ENCODE measurements at places on chromosomes 7 and 10. TPM values are rescaled to one million over a fixed set of nuclear protein-coding genes. Genes with fewer than 3 reads are reported as not detected.
A peak's percentile ranks its signal among the peaks of the same experiment; 100 is the strongest.

- DNase-seq = no peak
Observed at GRCh38 chr10:33117816-33118215, 159.8 kb upstream of the ITGB1 start.

GRCh38 chr7:23373151-23374004, 74.2 kb downstream of the MALSU1 start:
- no peak for DNase-seq

Gene CTAGE6
- total RNA-seq = not detected

Gene CFAP43
- not detected for total RNA-seq

Gene LRGUK
- 0.17 TPM for total RNA-seq

Gene CYP26C1
- 0.39 TPM for total RNA-seq

DNA sequence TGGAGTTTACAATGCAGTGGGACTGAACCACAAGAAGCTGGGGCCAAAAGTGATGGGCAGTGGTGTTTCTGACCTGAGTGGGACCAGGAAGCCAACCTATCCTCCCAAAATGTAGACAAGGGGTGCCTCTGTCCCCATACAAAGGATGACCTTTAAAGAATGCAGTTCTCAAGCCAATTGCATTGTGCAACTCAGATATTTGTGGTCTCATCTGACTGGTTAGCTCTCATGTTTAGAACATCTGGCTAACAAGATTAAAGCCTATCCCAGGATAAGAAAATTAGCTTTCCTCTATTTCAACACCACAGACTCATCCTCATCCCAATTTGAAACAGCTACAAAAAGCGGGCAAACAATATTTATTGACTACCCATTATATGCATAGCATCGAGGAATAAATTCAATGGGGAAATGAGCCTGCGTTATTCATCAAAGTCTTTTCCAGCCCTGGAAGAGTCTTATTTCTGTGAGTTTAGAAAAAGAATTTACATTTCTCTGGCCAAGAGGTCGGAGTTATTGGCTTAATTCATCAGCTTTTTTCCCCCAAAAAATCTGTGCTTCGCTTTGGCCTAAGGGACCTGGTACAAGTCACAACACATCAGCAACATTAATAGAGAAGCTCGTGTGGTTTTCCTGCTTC, 26.7 kb downstream of the ELMO1 start:
- DNase-seq = no peak

GRCh38 chr7:68043546-68043945, 1046.9 kb downstream of the TYW1 start:
- DNase-seq = no peak

DNA sequence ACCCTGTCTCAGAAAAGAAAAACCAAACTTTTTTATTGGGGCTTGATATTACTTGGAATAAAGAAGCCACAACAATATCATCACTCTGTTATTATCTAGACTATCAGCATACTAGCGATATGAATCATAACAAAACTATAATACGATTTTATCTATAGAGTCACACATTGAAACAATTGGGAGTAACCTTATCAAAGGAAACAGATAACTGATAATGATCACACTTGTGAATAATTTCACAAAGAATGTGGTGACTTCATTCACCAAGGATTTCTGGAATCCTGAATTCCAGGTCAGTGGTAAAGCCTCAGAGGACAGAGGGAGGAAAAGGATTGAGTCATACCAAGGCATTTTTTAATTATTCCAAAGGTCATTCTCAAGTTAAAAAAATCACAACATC, 32.1 kb upstream of the NMT2 start:
- DNase-seq = no peak

Gene PLXNA4
- 9.5 TPM for total RNA-seq

Gene BCCIP
- total RNA-seq = 51.5 TPM

DNA sequence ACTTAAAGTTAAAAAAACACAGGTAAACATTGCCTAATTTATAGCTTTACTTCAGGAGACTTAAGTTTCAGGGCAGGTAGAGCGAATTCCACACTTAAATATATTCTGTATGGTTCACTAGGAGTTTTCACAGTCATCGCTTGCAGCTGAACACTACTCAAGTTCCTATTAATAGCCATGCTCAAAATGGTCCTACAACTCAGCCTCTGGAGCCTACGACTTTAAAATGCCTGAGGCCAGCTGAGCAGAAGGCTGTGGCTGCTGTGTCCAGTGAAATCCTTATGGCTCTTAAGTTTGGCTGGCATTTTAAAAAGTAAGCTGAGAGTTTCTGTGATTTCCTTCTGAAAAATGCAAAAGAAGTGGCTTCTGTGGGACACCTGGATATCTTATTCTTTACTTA, 105.4 kb upstream of the GLI3 start:
- no peak for DNase-seq

DNA sequence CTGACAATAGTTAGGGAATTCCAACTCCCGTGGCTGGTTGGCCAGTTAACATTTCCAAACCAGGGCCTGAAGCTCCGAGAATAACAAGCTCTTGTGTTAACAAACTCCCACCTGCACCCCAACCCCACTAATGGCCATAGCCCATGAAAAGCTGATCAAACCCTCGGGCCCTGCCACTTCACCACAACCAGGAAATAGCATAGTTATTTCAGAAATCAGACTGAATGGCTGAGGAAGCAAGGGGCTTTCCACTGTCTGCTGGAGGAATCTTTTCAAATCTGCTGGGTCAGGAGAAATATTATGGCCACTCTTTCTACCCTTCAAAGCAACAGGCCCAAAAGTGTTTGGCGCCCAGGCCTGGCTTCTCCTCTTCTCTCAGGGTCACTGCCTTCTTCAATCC, 145.6 kb downstream of the GLCCI1 start:
- DNase-seq = no peak

GRCh38 chr7:29488203-29488970, 75.2 kb upstream of the PRR15 start:
- DNase-seq = peak; percentile 82

Gene INMT
- 113 TPM for total RNA-seq

DNA sequence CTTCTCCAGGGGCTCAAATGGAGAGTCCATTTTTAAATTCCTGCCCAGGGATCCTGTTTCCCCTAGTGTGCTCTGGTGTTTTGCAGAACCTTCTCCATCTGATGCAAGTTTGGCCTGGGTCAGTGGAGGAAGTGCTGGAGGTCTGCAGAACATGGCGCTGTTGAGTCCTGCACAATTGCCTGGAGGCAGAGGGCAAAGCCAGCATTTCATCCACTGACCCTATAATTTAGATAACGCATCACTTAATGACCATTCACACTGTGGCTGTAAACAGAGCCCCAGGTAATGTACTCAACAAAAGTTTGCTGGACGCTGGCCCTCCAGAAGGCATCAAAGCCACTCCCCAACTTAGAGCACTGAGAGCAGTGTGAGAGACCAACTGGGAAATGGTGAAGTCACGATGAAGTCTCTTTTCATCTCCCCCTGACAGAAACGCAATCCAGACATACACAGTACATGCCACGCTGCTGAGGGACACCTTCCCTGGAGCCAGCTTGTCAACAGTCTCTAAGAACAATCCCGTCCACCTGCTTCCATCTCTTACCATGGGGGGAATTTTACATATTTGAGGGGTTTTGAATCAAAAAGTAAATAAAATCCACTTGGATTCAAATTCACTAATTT, 13.4 kb downstream of the C10orf71 start:
- no peak for DNase-seq

GRCh38 chr7:111147708-111148533, 57.0 kb downstream of the LRRN3 start:
- no peak for DNase-seq

- no peak for DNase-seq
Observed at GRCh38 chr7:5693529-5693928, 87.9 kb downstream of the RNF216 start.

DNA sequence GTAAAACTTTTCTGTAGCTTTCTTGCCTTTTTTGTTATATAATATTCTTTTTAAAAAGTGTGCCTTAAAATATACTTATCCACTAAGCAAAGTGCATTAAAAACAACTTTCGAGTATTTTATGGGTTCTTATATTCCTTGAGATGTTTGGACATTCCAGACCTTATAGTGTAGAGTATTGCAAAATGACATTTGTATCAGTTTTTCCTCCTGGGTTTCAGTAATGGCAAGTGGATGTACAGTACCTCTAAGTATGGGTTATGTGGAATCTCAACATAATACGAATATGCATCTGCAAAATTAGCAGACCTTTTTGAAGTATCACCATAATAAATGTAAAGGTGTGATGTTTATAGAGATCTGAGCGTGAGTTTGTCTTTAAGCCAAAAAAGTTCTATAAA, 2.7 kb downstream of the CDK13 start:
- no peak for DNase-seq

Gene HNRNPH3
- 65.6 TPM for total RNA-seq
